ENCODE measurements at places on chromosomes 2 and 18.

DNA sequence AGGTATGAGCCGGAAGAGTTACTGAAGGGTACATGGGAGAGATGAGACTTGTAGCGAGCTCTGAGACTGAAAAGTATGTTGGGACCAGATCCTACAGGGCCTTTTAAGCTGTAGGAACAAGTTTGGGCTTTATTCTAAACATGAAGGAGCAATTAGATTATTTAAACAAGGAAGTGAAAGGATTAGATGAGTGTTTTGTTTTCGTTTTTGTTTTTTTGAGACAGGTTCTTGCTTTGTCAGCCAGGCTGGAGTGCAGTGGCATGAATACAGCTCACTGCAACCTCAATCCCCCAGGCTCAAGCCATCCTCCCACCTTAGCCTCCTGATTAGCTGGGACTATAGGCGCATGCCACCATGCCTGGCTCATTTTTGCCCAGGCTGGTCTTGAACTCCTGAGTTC is 110.7 kb downstream of the C1D start:
- no peak for DNase-seq

DNA sequence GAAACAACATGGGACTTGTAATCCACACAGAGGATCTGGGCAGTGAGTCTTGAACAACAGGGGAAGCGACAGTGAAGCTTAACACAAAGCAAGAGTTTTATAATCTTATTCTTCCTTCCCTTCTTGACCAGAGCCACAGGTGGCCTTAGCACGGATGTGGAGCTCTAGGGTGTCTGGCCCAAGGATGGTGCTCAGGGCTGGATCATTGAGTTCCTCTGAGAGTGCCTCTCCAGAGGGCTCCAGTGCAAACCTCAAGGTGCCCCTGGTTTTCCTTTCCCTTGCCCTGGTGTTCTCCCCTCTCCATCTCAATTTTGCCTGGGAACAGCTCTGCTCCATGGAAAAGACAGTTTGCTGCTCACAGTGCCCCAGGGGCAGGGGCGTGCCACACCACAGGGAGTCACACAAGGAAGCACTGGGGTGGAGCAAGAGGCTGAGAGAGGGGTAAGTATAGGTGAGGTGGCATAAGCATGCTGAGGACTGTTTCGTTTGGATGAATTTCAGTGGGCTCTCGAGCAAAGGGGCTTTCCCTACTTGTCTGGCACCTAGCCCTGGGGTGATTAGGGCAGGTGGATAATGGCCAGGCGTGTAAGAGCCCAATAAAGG is 88.6 kb upstream of the B3GNT7 start:
- no peak for DNase-seq

DNA sequence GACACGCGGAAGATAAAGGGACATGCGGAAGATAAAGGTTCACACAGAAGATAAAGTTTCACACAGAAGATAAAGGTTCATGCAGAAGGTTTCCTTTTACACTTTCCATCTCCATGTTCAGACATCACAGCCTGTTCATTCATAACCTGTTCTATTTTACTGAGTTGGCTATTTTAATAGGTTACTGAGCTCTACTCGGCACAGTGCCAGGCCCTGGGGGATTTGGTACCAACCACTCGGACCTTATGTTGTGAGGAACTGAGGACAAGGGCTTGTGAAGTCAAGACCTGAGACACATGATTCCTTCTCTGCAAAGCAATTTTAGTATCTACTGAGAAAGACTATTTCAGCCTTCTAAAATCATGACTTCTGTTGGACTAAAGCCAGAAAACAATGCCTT is 75.0 kb upstream of the ALKAL2 start:
- no peak for DNase-seq

DNA sequence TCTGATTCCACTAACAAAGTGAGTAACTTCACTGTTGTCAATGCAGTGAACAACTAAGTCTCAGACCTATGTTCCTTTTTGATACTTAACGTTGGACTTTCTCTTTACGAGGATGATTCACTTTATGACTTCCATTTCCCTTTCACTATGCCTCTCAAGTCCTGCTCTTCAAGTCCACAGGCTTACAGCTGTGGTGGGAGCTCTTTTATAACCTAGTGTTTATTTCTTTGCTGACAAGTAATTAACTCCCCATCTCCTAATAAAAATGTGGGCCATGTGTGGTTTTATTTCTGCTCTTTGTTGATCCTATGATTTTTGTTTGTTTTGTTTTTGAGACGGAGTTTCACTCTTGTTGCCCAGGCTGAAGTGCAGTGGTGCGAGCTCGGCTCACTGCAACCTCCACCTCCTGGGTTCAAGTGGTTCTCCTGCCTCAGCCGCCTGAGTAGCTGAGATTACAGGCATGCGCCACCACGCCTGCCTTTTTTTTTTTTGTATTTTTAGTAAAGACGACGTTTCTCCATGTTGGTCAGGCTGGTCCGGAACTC is 142.1 kb downstream of the USP34 start:
- DNase-seq = peak; percentile 73

- DNase-seq = no peak
These were observed 33.7 kb upstream of the IL1R2 start for GRCh38 chr2:101958061-101958460.

GRCh38 chr2:217994776-217995274 is 8.0 kb downstream of the TNS1 start:
- no peak for DNase-seq

- DNase-seq = peak; percentile 30
These were observed 3.2 kb downstream of the KLHL14 start for GRCh38 chr18:32769586-32770053.

- no peak for DNase-seq
These were observed 49.8 kb upstream of the OTX1 start for GRCh38 chr2:63000801-63001200.
